ENCODE measurements at places on chromosomes 12 and 14. TPM values are rescaled to one million over a fixed set of nuclear protein-coding genes. Genes with fewer than 3 reads are reported as not detected.

The SLC16A7 gene
- total RNA-seq: 10.0 TPM

The GPRC5D gene
- total RNA-seq: not detected

The TNFAIP2 gene
- total RNA-seq: 74.8 TPM

The TPH2 gene
- total RNA-seq: not detected

The TEX22 gene
- 3.8 TPM for total RNA-seq

The P2RX7 gene
- 1.5 TPM for total RNA-seq

DNA sequence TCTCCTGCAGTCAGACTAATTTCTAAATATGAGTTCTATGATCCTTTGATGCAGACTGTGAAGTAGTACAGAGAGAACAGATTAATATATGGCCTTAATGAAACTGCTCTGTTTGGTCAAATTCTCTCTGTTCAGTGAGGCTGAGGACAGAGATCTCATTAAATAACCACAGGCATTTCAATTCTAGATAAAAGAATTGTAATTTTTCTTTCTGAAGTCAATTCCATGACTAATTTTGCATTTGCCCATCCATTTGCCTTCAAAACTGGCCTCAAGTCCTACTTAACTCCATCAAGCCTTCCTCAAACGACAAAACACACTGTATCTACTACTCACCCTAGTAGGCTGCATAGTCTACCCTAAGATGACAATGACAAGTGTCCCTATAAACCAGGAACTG lies 67.1 kb downstream of the DUSP16 start:
- DNase-seq: no peak

- DNase-seq: no peak
Observed at GRCh38 chr12:131991816-131992430, 42.2 kb downstream of the EP400 start.

GRCh38 chr14:99422228-99423010 lies 58.2 kb downstream of the SETD3 start:
- no peak for DNase-seq

DNA sequence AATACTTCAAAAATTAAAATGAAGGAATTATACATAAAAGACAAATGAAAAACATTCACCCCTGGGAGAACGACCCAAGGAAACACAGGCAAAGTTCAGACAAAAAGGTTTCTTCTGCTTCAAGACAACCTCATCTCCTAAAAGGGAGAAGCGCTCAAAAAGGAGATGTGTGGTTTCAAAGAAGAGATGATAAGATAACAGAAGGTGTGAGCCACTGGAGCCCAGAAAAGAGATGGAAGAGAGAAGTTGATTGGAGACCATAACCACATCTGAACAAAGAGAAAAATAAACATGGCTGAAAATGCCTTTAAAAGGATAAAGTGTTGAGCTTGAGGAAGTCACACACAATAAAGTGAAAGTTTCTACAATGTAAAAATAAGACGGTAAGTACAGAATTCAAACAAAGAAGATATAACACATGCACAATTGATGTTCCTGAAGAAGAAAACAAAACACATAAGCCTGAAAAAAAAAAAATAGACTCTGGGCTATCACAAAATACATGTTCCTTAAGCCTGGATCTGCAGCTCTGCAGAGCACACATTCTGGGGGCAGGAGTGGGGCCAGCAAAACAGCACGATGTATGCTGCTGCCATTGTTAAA lies 51.6 kb upstream of the C14orf180 start:
- DNase-seq: no peak

DNA sequence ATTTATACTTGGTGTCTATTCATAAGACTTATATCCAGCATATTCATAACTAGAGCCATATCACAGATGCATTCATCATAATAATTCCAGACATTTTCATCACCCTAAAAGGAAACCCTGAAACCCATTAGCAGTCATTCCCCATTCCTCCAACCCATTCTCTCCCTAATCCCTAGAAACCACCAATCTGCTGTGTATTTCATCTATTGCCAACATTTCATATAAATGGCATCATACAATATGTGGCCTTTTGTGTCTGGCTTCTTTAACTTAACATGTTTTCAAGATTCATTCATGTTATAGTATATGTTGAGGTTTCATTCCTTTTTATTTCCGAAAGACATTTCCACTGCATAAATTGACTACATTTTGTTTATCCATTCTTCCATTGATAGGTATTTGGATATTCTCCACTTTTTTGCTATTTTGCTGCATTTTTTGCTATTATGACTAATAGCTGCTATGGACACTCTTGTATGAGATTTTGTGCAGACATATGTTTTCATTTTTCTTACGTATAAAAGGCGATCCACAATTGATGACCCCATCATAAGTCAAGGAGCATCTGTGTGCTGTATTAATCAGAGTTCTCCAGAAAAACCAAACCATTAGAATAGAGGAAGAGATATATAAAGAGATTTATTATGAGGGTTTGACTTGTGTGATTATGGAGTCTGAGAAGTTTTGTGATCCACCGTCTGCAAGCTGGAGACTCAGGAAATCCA lies 5.1 kb upstream of the OAS2 start:
- DNase-seq: no peak

DNA sequence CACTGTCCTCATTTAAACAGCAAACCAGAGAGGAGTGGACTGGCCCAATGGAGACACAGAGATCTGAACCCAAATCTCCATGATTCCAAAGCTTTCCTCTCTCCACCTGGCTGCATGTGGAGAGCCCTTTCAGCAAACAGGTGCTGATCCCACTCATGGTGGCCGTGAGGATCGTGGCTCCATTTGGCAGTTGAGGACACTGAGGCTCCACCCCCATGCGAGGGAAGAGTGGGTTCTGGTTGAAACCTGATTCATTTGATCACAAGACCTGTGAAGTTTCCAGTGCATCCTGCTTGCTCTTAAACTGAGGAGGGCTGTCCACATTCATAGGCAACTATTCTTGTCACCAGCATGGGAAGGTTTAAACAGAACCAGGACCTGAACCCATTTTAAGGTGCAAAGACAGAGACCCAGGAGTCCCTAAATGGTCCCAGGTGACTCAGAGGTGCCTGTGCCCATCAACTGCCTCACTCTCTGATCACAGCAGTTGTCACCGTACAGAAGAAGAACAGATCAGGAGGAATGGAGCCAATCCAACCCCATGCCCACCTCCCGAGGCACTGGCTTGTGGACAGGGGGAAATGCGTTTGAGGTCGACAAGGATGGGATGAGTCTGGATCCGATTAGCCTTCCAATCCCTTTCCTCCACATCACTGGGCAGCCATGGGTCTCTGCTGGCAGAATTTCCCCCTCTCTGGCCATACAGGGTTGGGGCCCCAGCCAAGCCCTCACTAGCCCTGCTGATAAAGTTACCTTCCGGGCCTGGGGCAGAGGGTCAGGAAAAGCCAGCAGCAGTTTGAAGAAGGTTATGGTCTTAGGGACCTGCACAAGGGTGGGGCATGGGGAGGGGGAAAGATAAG lies 45.5 kb upstream of the BCL11B start:
- no peak for DNase-seq

DNA sequence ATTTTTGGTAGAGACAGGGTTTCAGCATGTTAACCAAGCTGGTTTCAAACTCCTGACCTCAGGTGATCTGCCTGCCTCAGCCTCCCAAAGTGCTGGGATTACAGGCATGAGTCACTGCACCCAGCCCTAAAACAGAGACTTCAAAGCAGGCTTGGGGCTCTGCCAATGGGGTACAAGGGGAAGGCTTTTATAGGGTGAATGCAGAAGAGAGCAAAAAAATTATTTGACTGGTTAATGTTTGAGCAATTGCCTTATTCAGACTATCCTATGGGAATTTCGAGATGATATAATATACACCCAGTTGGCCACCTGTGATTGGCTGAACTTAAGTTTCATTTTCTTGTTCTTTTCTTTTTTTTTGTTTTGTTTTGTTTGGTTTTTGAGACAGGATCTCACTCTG lies 31.5 kb upstream of the ACTN1 start:
- DNase-seq: no peak

DNA sequence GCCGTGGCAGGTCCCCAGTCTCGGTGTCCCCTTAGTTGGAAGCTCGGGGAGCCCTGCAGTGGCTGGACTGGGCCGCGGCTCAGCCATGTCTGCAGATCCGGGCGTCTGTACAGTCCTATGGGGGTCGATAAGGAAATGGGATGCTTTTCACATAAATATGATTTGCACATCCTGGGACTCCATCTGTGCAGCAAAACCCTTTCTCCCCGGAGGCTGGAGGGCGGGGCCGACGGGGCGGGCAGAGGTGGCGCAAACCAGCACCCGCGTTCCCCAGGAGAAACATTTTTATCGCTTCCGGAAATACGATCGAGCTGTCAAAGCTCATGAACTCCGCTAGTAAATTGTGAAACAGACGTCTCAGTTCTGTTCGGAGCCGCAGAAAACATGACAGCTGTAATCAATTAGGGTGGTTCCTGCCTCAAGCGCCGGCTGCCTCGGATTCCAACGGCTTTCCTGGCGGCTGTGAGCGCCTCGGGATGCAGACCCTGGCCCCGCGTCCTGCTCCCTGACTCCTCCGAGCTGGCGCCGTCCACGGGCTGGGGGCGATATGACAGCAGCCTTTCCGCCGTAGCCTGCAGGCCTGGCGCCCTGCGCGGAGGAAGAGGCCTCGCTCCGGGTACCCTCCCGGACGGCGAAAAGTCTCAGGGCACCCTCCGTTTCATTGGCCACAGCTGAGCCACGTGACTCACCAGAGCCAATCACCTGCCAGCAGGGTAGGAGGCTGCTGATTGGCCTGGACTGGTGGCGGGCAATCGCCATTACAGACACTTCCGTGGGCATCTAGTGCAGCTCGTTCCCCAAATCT lies 23.0 kb downstream of the DIO3 start:
- DNase-seq: no peak

DNA sequence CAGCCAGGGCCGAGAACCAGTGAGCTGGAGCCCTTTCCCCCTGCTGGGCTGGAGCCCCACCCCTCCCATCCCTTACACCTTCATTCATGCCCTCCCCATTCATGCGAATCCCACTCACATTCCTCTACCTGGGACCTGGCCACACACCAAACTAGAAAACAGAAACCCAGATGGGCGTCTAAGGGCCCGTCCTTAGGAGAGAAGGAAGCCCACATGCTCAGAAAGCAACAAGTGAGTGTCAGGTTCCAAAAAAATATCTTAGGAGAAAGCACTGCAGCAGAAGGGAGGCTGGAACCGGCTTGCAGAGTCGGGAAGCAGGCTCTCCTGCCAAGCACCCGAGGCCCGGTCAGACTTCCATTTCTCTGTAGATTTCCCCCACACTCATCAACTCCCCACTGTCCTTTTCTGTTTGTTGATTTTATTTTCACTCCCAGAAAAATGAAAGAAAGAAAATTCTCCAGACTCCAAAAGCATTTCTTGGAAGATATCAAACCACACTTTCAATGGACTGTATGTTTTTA lies 13.6 kb downstream of the BCL11B start:
- no peak for DNase-seq

DNA sequence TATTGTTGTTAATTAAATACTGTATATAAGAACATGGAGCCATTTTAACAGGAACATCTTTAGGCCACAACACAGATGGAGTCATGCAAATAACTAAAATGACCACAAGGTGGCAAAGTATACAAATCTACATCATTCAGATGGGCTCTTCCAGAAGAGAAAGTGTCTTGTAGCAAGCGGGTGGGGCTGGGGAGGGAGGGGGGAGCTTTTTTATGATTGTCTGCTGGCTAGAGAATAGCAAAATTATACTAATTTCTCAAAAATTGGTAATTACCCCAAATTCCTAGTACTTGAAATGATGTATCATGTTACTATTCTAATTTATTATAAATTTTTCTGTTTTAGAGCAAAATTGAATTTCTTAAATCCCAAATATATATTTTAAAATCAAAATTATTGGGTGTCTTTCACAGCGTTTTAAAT lies 378.7 kb downstream of the PRKD1 start:
- DNase-seq: peak; percentile 12

DNA sequence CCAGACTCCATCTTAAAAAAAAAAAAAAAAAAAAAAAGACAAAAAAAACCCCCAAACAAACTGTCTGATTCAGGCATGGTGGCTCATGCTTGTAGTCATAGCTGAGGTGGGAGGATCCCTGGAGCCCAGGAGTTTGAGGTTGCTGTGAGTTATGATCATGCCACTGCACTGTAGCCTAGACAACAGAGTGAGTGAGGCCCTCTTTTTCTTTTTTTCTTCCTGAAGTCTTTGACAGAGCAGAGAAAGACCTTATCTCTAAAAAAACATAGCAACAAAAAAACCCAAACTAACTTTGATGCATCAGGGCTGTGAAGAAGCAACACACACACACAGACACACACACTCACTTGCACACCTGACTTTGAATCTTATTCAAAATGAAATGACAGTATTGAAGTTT lies 7.7 kb upstream of the AMN1 start:
- no peak for DNase-seq

- DNase-seq: peak; percentile 62
Observed at GRCh38 chr14:58166005-58166983, 14.3 kb upstream of the ARMH4 start.

- no peak for DNase-seq
Observed at GRCh38 chr12:74119811-74120362, 417.7 kb upstream of the ATXN7L3B start.

- no peak for DNase-seq
Observed at GRCh38 chr14:75283162-75283832, 4.7 kb downstream of the FOS start.

- no peak for DNase-seq
Observed at GRCh38 chr12:51635346-51635745, 44.3 kb downstream of the SCN8A start.

GRCh38 chr12:116060764-116061163 lies 216.7 kb downstream of the MED13L start:
- no peak for DNase-seq

GRCh38 chr14:78341827-78342389 lies 171.7 kb downstream of the NRXN3 start:
- DNase-seq: no peak

DNA sequence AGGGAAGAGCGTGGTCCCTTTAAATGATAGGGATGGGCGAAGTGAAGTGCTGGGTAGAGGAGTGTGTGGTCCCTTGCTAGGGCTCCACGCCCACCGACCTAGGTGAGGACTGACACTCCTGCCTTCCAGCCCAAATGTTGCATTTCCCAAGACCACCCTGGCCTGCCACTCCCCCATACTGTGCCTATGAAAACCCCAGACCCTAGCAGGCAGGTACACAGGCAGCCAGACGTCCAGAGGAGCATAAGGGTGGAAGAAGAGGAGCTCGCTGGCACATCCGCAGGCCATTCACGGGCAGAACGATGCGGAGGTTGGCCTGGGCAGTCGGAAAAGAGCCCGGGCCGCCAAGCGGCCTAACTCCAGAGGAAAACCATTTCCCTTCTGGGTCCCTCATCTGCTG lies 817 bp upstream of the IPO8 start:
- no peak for DNase-seq

DNA sequence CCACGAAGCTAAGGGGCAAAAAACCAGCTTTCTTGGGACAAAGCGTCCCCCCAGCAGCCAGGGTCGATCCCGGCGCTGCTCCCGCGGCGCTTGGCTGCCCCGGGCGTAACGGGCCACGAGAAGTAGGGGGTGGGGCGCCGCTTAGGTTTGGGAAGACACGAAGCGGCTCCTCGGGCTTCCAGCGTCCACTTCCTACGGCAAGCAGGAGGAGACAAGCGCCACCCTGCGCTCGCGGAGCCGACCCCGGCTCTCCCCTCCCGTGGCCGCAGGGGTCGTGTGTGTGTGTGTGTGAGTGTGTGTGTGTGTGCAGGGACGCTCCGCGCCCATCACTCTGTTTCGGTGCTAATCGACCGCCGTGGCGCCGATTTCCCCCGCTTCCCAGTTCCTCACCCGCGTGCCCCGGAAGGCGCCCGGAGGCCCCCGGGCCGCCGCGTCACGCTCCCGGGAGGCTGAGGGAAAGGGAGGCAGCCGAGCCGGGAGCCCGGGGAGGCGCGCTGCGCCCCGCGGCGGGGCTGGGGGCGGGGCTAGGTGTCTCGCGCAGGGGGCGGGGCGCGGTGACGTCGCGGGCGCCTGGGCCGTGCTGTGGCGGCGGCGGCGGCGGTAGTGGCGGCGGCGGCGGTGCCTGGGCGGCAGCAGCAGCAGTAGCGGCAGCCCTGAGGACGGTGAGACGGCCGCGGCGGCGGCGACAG lies at the start of gene ERC1:
Gene ERC1 (plus strand): TSS at position 563 of the 689 bp plus-strand sequence. CDS start 36,681 bp downstream, outside the sequence.
- DNase-seq: peak; percentile 77
